H54 (cell line): ENCODE measurements at places on chromosomes 11 and 22.

GRCh38 chr22:27576815-27577573 lies 224.6 kb downstream of the MN1 start:
- no peak for DNase-seq

- no peak for DNase-seq
Observed at GRCh38 chr11:11581481-11581880, 40.3 kb downstream of the GALNT18 start.

DNA sequence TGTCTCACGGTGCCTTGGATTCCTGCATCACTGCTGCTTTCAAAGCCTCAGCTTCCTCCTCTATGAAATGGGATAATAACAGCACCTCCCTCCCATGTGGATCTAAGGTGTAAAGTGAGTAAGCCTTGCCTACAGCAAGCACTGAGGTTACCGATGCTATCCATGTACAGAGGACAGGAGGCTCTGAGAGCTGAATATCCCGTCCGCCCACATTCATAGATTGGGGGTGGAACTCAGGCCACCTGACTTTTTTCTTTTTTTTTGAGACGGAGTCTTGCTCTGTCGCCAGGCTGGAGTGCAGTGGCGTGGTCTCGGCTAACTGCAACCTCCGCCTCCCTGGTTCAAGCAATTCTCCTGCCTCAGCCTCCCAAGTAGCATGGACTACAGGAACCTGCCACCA lies 12.5 kb downstream of the PDGFB start:
- DNase-seq = no peak

DNA sequence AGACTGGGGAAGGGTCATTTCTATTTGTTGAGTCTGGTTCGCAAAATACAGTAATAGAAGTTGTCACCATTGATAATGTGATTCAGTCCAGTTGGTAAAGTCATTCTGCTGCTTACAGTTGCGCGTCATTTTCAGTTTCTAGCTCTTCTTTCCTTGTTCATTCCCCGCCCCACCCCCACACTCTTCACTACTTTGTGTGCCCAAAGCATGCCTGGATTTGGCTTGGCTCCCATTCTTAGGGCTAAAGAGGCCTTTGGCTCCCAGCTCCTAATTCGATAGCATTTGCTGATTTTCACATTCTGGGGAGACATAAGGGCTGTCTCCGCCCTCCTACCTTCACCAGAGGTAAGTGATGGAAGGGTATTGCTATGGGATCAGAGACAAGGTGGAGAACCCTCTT lies 43.0 kb downstream of the CECR2 start:
- DNase-seq = no peak

- DNase-seq = no peak
Observed at GRCh38 chr11:35950082-35950481, 6.2 kb downstream of the LDLRAD3 start.

GRCh38 chr11:105033781-105034180 lies 1.2 kb downstream of the CASP1 start:
- DNase-seq = no peak

GRCh38 chr11:28346721-28347120 lies 238.5 kb downstream of the METTL15 start:
- DNase-seq = no peak

DNA sequence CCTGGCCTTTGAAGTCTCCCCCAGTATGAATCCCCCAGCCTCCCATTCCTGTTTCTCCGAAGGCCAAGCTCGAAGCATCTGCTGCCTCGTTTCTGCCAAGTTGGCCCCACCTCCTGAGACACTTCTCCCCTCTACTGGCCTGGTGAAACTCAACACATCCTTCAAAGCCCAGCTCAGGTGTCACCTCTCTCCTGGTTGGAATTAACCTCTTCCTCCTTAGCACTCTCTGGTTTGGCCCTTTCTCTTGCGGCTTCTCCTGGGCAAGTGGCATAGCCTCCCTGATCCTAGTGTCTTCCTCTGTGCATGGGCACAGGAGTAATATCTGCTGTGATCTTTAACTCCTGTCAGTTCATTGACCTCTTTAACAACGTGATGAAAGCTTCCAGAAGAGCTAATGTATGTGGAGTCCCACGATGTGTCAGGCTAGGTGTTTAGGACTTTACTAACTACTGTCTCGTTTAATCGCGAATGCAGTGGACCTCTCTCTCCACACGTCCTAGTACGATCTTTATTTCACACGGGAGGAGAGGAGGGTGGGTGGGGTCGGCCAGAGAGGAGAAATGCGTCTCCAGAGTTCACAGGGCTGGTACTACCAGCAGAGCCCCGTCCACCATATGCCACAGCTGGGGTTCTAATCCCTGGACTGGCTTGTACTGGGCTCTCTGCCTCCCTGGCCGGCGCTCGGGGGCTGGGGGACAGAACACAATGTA lies 826 bp upstream of the PTPRJ start:
- no peak for DNase-seq

DNA sequence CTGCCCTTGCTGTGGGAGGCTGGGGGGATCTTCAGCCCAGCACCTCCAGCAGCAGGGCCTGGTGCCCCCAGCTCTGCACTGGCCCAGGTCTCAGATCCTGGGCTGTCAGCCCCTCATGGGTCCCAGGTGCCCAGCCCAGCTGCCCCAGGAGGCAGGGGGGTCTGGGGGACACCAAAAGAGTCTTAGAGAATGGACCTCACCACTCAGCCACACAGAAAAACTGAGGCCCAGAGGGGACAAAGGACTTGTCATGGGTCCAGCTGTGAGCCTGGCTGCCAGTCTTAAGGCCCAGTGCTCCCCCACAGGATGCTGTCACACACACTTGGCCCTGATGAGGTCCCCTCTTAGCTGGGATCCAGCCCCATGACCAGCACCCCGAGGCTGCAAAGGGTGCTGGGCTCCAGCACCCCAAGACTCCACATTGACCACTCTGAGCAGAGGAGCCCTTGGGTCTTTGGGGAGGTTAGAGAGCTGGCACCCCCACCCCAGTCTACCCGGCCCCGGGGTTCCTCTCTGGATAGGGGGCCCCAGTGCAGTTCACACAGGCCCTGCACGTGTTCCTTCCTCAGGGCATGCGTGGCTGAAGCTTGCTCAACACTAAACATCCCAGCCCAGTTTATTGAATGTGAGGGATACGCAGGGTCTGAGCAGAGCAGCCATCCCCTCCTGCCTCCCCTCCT lies 54.4 kb downstream of the IGLL5 start:
- DNase-seq = no peak

- no peak for DNase-seq
Observed at GRCh38 chr11:66133216-66133775, 63.2 kb downstream of the PACS1 start.

GRCh38 chr11:36253238-36253637 lies 36.0 kb downstream of the COMMD9 start:
- DNase-seq = no peak

GRCh38 chr22:26784772-26785171 lies 127.4 kb downstream of the MIAT start:
- DNase-seq = no peak

DNA sequence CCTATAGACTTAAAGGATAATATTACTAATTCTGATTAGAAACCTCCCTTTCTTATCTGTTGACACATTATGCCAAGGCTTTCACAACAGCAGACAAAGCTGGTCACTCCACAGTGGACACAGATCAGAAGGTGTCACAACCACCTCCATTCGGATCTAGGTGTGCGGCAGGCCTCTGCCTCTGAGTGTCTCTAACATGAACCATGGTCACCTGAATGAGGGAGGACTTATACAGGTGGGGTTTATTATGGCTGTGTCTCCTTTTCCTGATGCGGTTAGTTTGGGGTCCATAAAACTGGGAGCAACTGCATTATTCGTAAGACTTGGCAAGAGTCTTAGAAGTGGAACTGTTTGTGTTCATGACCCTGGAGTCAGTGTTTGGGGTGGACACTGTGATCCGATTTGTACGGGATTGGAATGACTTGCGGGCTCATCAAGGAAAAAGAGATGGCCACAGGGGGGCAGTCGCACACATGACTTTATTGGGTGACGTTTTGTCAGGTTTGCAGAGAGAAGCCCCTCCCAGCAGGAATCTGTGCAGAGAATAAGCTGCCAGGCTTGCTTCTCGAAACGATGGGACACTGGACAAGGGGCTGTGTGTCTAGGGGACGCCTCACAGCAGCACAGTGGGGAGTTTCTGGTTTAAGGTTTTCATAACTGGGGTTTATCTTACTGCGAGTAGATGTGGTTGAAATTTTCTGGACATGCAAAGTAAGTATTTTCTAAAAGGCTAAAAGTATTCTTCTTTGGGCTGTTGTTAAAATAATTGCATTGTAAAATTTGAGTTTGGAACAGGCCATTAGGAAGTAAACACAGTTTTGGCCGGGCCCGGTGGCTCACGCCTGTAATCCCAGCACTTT lies 90.6 kb downstream of the GAB4 start:
- DNase-seq = peak; percentile 25

GRCh38 chr11:20243974-20244373 lies 83.7 kb upstream of the DBX1 start:
- no peak for DNase-seq

DNA sequence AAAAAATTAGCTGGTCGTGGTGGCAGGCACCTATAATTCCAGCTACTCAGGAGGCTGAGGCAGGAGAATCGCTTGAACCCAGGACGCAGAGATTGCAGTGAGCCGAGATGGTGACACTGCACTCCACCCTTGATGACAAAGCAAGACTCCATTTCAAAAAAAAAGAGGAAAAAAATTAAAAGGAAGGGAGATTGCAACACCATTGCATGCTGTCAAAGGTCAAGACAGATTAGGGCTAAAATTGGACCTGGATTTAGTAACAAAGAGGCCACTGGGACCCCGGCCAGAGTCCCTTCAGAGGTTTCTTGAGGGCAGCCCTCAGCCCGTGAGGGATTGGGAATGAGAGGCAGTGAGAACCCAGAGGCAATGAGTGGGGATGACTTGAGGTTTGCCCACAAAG lies 8.2 kb upstream of the MAFF start:
- DNase-seq = no peak

- no peak for DNase-seq
Observed at GRCh38 chr11:7648264-7648663, 25.0 kb downstream of the CYB5R2 start.

DNA sequence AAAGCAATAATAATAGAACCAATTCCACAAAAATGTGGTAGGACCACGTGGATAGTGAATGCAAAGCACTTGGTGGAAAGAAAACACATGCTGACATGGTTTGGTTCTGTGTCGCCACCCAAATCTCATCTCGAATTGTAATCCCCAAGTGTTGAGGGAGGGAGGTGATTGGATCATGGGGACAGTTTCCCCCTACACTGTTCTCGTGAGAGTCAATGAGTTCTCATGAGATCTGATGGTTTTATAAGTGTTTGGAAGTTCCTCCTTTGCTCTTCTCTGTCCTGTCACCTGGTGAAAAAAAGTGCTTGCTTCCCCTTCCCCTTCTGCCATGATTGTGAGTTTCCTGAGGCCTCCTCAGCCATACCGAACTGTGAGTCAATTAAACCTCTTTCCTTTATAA lies 421.9 kb upstream of the CADM1 start:
- DNase-seq = no peak

- DNase-seq = no peak
Observed at GRCh38 chr11:62933285-62933684, 12.1 kb upstream of the CHRM1 start.

GRCh38 chr22:30829901-30830550 lies 135.4 kb downstream of the OSBP2 start:
- peak; percentile 80 for DNase-seq

DNA sequence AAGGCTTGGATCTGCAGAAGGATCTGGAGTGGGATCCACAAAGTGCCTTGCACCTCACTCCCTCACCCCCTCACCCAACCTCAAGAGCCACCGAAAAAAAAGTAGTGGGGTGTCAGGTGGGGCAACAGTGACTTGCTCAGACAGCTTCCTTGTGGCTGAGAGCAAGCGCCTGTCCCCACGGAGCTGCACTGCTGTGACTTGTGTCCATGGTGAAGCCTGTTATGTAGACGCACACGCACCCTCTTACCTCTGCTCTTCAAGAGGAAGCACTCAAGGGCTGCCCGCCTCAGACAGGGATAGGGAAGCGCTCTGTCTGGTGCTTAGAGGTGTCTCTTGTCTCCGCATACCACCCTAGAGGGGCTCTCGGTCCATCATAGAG lies 1.2 kb downstream of the DRD2 start:
- no peak for DNase-seq

DNA sequence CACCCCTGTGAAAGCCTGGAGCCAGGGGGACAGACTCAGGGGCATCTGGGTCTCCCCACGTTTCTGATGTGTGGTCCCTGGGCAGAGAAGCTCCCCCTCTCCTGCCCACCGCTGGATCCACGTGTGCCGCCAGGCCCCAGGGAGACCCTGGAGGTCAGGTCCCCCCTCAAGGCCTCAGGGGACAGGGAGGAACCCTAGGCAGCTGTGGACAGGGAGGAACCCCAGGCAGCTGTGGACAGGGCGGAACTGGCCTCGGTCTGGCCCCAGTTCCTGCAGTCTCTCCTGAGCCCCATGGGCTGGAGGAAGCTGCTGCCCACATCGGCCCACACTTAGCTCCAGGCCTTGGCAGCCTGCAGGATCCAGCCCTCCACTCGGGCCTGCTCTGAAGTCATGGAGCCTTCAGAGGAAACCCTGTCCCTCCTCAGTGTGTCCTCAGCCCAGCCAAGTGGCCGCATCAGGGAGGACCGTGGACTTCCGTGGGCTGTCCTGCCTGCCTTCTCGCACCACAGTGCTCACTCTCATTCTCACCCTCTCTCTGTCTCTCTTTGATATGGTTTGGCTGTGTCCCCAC lies 127.7 kb downstream of the BRD1 start:
- DNase-seq = no peak

GRCh38 chr11:416757-417621 lies 2.2 kb upstream of the SIGIRR start:
- no peak for DNase-seq

DNA sequence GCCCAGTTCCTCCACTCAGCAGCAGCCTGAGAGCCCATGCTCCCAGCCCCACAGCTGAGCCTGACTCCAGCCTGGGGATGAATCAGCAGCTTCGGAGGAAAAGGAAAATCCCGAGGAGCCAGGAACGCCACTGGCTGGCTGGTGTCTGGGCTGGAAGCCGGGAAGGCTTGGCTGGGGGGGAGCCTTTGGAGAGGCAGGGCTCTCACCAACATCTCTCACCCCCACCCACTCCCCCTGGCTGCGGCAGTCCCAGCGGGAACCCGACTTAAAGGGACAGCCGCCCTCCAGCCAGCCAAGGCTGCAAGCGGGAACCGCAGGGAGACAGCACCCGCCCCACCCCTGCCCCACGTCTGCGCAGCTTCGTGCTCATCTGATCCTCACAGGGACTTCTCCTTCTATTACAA lies 28.4 kb downstream of the KIAA0930 start:
- DNase-seq = peak; percentile 68

- DNase-seq = no peak
Observed at GRCh38 chr11:5486421-5486820, 2.1 kb upstream of the OR52D1 start.

GRCh38 chr11:112878033-112878601 lies 83.1 kb upstream of the NCAM1 start:
- DNase-seq = no peak

DNA sequence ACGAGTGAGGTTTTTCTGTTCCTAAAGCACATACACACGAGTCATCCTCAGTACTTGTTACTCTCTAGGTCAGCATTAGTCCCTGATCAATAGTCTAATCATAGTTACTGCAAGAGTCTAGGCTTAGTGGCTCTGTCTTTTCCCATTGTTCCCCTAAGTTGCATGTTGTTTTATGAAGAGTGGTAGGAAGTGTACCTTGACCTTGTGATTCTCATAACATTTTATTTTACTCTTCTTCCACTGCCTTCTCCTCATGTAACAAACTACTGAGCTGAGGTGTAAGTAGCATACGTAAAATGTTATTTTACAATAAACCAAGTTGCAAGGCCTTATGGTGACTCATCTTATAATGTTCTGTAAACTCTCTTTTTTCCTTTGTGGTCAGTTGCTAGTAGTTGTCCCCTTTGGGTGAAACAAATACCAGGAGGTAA lies 15.0 kb downstream of the METTL15 start:
- DNase-seq = no peak
